Cortex of kidney (tissue), 1 donor: ENCODE measurements at places on chromosomes 12 and 14.

DNA sequence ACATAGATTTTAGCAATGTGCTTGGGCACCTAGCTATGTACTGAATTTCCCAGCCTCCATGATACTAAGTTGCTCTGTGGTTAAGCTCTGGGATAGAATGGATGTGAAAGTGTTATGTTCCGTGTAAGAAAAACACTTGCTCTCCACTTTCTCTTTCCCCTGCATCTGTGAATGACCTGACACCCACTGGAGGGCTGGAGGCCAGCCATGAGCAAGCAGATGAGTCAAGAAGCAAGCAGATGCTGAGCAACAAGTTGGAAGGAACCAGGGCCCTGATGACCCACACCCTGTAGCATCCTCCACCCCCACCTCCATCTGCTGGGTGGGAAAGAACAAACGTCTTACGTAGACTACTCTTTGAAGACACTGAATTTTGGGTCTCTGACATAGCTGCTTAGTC, 56.6 kb downstream of the EID3 start:
- DNase-seq, result no peak

- no peak for DNase-seq
Measured at GRCh38 chr12:132084621-132085290, 59.4 kb downstream of the DDX51 start.

DNA sequence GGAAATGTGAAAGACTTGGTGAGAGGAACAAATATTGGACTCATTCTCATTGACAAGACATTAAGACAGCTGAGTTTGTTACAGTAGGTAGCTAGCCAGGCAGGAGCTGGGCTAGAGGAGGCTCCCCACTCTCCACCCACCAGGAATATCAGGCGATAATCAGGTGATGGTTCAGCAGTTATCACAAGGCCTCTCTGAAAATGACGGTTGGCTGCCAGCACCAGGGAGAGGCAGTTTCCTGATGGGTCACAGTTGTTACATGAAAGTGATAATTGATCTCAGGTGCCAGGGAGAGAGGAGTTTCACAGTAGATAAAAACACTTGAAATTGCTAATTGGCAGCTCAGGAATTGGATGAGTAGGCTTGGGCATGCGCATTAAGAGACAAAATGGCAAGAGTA, 116.5 kb downstream of the TMTC2 start:
- no peak for DNase-seq

DNA sequence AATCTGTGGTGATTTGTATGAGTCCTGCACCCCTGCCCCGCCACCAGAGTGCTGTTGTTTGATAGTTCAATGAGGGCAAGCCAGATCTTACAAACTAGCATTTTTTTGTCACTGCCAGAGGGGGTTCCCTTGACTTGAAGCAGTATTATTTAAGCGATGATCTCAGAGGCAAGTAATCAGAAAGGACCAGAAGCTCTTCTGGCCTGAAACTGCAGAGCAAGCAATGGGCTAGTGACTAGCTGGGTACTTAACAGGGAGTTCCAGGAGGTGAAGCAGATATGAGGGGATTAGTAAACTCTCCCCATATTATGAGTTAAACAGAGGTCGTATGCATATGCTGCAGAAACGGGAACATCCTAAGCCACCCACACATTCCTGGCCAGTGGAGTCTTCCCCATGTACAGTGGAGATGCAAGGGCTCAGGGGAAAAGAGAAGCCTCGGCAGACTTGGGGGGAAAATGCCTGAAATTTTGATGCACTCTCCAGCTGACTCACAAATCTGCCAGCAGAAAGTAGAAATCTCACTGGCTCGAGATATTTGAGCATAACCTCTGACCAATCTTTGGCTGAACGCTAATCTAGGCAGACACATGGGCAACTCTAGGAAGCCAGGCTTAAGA, 8.3 kb upstream of the CRACR2A start:
- DNase-seq, result no peak

DNA sequence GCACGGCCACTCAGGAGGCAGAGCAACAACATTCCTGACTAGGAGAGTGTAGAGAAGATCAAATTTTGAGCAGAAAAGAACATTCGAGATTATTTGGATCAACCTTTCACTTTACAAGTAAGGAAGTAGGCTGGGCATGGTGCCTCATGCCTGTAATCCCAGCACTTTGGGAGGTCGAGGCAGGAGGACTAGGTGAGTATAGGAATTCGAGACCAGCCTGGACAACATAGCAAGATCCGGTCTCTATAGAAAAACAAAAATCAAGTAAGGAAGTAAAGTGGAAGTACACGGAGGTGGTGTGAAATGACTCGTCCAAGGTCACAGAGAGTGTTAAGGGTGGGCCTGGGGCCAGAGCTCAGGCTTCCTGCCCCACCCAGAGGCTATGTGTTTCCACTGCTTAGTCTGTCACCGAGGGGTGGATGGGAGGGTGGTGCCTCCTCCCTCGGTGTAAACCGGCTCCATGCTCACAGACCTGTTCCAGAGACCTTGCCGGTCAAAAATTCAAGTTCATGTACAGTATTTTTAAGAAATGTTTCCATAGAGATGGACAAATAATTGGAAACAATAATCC, 51.9 kb downstream of the MAP1LC3B2 start:
- DNase-seq, result no peak

- DNase-seq, result no peak
Measured at GRCh38 chr12:131245564-131246355, 292.1 kb downstream of the ADGRD1 start.

DNA sequence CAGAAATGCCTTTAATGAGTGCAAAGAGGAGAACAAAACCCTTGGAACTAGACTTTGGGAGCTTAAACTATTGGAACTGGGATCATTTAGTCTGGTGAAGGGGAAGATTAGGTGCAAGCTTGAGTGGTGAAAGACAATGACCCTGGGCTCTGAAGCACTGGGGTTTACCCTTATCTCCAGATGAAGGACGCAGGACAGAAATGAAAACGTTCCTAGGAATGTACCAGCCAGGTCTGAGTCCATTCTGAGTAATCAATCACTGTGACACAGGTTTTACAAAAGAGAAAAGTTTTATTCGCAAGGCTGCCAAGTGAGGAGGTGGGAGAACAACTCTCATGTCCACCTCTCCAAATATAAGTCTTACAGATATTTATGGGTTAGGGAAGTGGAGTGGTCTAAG, 249.1 kb downstream of the LRIG3 start:
- DNase-seq, result no peak

GRCh38 chr14:92670160-92670559, 78.3 kb downstream of the LGMN start:
- no peak for DNase-seq

DNA sequence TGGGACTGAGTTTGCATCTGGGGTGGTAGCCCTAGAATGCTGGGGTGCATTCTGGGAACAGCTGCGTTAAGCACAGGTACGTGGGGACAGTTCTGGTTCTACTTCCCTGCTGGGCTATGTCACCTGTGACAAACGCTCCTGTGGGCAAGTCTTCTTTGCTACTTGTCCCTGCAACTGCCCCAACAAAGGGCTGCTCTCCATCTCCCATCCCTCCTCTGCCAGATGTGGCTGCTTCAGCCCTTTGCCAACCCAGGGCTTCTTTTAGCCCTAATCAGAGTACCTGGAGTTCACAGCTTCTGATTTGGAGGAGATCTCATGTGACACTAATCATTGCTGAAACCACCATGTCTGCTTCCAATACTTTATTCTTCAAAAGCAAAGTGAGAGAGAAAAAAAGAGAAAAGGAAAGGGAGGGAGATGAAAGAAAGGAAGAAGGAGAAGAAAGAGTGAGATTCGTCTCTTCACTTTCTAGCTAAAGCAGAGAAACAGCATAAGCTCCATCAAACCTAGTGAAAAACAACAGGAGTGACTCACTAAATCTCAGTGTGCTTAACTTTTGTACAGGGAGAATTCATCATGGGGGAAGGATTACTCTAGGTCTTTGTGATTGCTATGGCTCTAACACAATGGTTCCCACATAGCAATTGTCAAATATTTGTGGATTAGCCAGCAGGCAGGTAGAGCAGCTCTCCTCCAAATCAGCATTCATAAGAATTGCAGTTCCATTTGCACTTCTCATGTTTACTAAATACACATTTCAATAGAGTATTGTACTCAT, 174.8 kb downstream of the LRIG3 start:
- DNase-seq, result no peak

DNA sequence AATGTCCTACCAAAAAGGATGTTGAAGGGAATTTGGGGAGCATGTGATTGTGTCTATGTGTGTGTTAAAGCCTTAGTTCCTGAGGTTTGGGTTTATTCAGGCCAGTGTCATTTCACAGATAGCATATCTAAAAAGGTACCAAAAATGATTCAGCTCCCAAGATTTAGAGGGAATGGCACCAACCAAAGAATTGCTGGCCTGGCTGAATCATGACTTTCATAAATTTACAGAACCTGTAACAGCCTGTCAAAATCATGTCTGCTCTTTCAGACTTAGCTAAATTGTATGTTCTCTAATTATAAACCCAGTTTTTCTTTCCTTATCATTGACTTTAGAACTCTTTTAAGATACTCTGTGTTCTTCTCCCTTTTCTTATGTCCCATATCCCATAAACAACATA, 231.5 kb downstream of the NUBPL start:
- DNase-seq, result no peak

- no peak for DNase-seq
Measured at GRCh38 chr12:54682674-54683073, 34.5 kb upstream of the DCD start.

DNA sequence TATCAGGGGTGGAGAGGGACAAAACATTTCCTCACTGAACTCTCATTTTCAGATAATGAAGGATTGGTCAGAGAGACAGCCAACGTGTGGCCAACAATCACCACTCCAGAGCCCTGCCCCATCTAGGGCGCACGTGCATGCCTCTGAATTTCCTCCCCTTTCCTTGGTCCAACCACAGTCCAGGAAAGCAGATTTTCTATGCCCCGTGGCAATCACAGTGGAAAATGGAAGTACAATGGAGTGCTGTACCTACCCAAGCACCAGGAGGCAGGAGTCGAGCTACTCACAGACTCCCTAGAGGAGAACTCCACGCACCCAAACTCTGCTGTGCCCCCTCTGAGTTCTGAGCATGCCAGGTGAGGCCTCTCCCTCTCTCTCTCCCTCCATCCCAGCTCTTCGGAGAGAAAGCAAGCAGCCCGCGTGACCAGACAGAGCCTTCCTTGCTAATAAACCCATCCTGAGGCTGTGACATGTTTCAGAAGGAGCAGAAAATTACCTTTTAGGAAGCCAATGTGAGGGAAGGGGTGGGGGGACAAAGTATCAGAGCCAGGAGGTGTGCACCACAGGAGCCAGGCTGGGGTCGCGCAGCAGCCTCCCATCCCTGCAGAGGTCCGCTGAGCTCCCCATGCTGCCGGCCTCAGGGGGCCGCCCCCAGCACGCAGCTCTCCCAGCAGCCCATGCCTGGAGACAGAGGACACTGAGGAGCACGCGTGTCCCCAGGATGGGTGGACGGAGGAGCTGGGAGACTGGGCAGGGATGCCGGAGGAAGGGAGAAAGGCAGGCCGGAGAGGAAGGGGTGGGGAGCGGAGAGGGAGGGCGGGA, 73.4 kb downstream of the PITPNM2 start:
- no peak for DNase-seq

DNA sequence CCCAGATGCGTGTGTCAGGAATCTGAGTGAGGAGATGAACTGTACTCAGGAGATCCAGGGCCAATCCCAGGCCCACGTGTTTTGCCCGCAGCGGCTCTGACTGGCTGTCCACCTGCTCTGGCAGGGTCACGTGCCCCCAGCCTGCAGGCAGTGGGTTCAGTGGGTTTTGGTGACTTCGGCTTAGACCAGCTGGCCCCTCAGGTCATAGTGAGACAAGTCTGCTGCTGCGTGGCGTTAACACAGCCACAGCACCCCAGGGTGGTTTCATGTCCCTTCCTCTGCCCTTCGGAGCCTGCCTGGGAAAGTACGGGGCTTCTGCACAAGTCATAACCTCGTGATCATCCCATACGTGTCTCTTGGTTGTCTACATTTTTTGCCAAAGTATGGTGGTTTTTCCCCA, 2.6 kb downstream of the FBRSL1 start:
- no peak for DNase-seq

DNA sequence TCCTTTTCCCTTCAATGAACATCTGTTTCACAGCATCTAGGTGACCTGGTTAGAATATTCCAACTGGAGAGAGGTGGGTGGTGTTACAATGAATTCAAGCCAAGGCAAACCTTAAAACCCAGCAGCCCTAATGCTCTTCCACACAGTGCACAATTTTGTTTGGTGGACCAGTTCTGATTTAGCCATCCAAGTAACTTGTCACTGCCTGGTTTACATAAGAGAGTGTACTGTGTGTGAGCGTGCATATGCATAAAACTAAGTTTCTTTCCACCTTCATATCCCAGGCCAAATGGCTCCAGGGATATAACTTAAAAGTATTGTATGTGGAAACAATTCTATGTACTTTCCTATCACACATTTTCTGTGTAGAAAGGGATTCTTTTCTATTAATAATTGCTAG, 200.4 kb upstream of the FAR2 start:
- DNase-seq, result no peak

GRCh38 chr12:113318900-113319628, 15.8 kb downstream of the SLC8B1 start:
- DNase-seq, result no peak
